ENCODE measurements at places on chromosomes 6 and 20.

DNA sequence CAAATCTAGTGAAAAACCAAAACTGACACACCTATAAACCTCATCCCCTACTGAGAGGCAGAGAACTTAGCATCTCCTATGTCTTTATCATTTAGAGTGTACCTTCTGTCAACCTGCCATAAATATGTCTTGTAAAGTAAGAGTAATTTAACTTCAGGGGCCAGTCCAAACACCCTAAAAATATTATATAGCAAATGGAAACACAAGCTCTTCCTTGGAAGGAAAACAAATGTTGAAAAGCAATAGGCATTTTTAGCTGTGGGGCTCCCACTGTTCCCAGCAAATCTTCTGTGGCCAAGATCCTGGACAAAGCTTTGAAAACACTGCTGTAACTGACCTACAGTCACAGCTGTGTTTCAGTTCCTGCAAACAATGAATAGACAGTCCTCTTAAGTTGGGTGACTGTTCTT, 140.0 kb upstream of the RNF217 start:
- DNase-seq, result no peak

- DNase-seq, result no peak
Measured at GRCh38 chr6:97133067-97133466, 149.9 kb downstream of the MMS22L start.

DNA sequence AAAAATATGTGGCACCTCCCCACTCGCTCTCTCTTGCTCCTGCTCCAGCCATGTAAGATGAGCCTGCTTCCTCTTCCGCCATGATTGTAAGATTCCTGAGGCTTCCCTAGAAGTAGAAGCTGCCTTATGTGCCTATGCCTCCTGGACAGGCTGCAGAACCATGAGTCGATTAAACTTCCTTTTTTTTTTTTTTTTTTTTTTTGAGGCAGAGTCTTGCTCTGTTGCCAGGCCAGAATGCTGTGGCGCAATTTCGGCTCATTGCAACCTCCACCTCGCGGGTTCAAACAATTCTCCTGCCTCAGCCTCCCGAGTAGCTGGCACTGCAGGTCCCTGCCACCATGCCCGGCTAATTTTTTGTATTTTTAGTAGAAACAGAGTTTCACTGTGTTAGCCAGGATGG, 112.5 kb downstream of the FAM217A start:
- no peak for DNase-seq

GRCh38 chr6:110284855-110285254, 73.3 kb downstream of the METTL24 start:
- DNase-seq, result no peak

- DNase-seq, result no peak
Measured at GRCh38 chr6:6546318-6547109, 42.0 kb upstream of the LY86 start.

DNA sequence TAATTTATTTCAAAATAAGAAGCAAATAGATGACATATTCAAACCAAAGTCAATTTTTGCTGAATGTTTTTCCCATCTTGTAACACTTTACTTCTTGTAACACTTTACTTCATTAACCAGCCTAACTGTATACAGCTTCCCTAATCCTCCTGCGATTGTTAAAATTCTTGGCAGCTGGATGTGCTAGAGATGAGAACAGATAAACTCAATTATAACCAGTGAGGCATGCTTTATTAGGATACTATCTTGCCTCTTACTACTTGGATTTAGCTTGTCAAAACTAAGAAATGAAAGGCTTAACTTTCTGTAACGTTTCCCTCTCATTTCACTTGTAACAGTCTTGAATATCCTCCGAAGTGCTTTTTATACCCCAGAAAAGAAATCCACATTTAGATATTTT, 94.1 kb upstream of the BMP5 start:
- DNase-seq, result no peak

DNA sequence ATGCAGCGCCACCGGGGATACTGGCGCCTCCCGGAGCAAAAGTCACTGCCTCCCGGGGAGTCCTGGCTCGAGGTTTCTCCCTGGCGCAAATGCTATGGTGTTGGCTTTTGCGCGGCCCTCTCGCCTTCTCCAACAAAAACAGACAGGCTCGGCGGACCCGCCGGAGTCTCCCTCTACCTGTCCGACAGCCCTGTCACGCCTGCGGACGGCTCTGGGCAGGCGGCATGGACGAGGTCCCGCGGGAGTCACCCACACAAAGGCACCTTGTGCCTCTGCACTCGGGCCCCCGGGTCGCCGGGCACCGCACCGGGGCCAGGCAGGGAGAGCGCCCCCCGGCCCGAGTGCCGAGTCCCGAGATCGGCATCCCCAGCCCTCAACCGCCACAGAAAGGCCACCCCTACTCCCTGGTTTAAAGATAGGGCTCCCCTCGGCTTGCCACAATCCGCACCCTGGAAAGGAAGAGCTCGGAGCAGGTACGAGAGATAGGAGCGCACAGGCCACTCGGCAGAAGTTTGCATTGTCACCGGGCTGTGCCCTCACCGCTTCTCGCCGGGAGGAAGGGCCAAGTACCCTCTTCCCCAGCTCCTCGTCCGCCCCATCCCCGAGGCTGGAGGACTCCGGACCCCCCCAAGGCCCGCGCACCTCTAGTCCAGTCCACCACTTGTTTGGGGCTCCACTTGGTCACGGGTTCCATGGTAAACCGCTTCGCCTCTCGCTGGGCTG, 903 bp downstream of the CNKSR3 start:
- no peak for DNase-seq

DNA sequence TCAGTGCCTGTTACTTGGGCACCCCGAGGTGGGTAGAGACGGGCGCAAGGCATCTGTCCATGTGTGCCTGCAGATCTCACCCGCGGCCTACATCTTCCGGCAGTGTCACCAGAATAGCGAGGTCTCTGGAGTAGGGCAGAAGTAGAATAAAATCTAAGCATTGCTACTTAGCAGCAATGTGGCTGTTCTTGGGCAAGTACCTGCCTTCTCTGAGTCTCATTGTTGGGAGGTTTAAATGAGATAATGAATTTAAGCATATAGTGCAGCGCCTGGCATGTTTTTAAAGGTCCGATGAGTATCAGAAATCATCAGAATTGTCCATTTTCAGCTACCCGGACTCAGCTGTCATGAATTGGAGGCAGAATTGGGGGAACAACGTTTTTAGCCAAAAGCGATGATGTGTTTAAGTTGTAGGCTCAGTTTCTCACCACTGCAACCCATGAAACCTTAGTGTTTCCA, 800 bp downstream of the ABCC10 start:
- DNase-seq, result no peak

- no peak for DNase-seq
Measured at GRCh38 chr6:28160233-28160632, 18.6 kb downstream of the ZKSCAN8 start.

DNA sequence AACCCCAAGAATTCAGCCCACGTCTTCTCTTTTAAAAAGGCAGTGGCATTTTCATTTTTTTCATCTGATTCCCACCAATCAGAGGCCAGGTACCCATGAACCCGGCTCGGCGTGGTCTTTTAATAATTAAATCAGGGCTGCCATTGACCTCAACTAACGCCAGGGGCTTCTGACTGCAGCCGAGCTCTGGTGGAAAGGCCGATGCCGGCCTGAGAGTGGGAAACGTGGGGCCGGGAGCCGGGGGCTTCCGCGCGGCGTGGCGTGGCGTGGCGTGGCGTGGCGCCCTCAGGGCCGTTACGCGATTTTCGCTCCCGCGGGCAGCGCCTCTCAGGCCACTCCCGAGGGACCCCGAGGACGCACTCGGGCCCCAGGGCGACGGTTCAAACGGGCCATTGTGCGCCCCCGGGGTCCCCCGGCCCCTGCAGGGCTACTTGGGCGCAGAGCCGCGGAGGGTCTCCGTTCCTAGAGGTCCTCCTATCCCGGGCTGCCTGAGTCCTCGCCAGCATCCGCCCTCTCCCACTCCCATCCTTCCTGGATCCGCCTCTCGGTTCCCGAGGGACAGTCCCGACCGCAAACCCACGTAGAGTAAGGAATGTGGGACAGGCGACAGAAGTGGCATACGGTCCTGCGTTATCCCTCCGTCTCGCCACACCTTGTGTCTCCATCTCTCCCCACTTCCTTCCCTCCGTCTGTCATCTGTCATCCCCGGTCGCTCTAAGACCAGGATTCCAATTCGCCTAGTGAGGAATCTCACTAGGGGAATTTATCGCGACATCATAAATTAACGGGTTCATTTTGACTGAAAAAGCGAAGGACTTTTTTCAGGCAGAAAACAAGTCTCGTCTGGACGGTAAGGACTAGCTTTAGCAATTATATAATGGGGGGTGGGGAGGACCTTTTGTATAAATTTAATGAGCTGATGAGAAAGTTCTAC, 876 bp upstream of the TBPL1 start:
- peak; percentile 2 for DNase-seq

GRCh38 chr6:151119823-151120524, 119.8 kb upstream of the AKAP12 start:
- DNase-seq, result no peak

- DNase-seq, result no peak
Measured at GRCh38 chr6:52735071-52735470, 28.2 kb downstream of the GSTA2 start.

GRCh38 chr6:121438869-121439268, 3.4 kb downstream of the GJA1 start:
- DNase-seq, result no peak

DNA sequence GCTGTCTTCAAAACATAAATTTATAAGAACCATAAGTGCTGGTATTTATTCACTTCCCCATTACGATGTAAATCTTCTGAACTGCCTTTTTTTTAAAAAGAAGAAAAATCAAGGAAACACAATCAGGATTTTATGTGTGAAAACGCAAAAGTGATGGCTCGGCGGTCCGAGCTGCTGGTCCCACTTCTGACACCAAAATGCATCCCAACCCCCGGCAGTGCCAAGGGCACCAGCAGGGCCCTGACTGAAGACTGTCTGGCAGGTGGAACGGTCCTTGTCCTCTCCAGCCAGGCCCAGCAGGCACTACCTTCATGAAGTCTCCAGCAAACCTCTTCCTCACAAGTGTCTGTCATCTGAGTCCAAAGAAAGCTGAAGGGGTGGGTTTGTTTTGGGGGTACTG, 41.2 kb downstream of the TBC1D7 start:
- DNase-seq, result no peak

- no peak for DNase-seq
Measured at GRCh38 chr20:25042531-25043498, 15.1 kb downstream of the ACSS1 start.

DNA sequence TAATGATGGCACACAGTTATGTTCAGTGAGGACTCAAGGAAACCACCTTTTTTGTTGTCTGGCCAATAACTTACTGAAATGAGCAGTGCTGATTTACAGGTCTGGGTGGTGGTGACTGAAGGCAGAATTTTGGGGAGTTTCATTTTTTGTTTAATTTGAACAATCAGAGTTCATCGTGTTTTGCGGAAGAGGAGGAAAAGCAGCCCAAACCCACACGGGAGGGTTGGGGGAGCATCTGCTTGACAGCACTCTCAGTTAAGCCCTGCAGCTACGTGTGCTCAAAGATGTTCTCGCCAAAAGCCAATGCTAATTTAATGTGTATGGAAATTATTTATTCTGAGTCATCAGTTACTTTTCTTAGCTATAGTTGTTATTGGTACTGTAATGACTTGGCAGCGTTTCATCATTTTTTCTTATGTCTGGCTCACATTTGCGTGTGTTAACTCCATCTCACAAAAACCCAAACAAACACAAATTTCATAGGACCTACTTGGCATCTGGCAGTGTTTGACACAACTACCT, 89.2 kb downstream of the UST start:
- DNase-seq, result no peak

- no peak for DNase-seq
Measured at GRCh38 chr6:42406306-42407280, 45.1 kb downstream of the TRERF1 start.

DNA sequence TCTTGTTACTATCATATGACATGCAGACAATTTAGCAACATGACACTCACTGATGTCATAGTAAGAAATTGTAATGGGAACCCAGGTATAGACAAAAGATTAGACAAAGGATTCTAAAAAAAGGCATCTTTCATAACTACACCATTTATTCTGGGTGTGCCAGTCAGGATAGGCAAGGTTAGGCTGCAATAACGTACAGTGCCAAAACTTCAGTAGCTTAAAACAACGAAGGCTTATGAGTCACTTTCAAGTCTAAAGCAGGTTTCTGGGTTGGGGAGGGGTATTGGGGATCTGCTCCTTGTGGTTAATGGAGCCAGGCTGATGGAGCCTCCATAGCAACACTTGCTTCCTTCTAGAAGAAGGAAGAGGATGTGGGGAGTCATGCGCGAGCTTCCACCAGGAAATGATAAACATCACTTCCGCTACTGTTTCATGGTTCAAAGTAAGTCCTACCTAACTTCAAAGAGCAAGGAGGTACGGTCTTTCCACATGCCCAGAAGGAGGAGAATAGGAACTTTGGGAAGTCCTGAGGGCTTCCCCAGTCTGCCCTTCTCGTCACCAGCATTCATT, 2.0 kb upstream of the GTSF1L start:
- no peak for DNase-seq

DNA sequence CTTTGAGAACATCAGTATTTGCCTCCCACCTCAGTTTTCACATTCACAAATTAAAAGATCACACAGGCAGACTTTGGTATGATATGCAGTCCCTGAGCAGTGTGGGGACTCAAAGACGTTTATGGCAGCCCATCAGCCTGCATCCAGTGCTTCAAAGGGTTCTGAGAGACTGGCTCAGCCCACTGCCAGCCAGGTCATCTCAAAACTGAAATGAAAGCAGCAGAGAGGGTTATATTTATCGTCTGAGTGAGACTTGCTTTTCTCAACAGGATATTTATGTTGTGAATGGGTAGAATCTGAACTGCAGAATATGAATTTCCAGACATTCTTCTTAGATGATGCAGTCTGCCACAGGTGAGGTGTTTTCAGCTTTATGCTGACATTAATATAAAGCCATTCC, 159.8 kb downstream of the NRN1 start:
- DNase-seq, result no peak

DNA sequence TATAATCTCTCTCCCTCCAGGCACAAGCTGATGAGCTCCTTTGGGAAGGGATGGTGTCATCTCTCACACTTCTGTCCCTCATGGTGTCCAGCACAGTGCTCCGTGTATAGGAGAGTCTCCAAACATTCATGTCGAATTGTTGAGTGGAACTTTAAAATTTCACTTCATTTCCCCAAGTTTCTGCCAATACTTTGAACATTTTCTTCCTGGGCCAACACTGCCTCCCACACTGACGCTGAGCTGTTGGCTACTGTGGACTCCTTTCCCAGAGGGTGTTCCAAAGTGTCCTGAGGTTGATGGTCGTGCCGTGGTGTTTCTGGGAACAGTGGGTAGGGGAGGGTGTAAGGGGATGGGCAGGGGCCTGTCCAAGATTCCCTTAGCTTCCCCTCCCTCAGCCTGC, 122.7 kb downstream of the TIAM2 start:
- DNase-seq, result no peak

GRCh38 chr20:2867081-2867864, 6.0 kb upstream of the PTPRA start:
- no peak for DNase-seq
